ENCODE measurements at places on chromosomes 11 and 22.

DNA sequence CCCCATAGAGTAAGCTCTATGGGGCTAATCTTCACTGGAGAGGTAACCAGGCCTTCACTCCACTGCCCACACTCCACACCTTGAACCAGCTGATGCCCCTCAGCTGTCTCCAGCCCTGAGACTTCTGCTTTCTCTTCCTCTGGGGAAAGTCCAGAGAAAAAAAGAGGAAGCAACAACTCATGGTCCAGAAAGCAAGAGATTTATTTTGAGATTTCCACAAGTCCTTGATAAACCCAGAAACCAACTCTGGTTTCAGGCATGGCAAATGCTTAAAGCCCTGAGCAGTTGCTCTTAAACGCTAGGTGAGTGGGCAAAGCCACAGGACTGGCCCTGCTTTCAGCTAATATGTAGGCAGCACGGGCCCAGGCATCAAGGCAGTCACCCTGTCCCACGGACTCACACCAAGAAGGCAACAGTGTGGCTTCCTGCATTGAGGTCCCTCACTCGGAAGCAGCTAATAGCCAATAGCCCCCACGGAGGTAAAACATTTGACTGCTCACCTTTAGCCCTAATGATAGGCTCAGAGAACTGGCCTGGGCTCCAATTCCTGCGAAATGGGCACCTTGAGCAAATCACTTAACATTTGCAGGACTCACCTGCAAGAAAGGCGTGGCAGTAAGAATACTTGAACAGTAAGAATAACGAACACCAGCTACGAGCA, 4.3 kb downstream of the CYB561A3 start:
- DNase-seq: no peak

DNA sequence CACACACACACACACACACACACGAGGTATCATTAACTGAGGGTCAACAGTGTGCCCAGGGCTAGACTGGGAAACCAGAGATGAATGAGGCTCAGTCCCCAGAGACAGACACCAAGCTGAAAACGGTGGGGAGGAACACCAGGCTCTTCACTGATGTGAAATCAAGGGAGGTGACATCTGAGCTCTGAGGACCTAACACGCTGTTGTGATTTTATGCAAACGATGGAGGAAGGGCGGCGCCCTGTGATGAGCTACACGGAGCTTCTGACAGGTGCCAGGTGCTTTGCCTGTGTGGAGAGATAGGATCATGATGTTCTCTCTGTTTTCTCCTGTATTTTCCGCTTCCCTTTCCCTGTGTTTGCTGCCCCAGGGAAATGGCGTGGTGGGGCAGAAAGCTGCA, 6.5 kb upstream of the CYB5R3 start:
- no peak for DNase-seq

DNA sequence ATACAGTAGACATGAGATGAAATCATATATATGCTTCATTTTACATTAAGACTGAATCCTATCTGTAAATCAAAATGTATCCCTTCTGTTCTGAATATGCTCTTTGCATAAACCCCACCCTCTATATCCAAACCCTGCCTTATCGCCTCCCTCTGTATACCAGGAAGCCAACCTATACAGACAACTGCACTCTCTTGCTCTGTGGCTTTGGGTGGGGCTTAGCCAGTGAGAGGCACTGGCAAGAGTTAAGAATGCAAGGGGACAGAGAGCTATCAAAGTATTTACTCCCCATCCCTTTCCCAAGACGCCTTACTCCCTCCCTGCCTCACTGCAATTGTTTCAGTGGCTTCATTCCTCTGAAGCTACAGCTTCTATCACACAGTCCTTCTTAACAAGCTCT, 309.8 kb downstream of the TTC28 start:
- no peak for DNase-seq

GRCh38 chr22:33440756-33441155, 382.6 kb upstream of the SYN3 start:
- no peak for DNase-seq

DNA sequence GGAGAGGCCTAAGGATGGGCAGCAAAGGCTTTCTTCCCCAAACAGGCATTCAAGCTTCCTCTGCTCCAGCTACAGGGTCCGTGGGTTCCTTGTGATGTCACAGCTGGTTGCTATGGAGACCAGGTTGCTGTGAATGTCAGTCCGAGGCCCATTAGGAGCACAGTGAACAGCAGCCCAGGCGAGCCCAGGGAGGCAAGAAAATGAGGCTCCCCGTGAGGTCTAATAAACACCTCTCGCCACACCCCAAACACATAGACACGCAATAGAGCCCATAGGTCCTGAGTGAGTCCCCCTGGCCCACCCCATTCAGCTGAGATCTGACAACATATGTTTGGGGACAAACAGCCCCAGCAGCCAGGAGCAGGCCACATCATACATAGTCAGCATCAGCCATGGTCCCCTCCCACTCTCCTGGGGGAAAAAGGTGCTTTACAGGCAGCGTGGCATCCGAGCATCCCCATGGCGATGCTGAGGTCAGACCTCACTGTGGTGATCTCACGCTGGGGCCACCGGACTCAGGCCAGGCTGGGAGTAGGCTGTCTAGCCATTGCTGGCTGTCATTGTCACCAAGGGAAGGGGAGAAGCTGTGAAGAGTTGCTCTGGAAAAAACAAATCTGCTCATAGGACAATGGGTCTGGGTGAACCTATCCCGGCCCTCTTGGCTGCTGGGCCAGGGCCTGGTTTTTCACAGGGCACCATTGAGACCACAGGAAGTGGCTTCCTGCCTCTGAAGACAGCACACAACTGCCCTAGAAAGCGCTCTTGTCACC, 23.1 kb upstream of the TP53I11 start:
- DNase-seq: no peak

GRCh38 chr22:37312549-37313183, 30.4 kb downstream of the CYTH4 start:
- no peak for DNase-seq

GRCh38 chr11:114616516-114616915, 20.9 kb upstream of the NXPE4 start:
- DNase-seq: no peak

GRCh38 chr11:47986742-47987141, 6.4 kb downstream of the PTPRJ start:
- DNase-seq: no peak

DNA sequence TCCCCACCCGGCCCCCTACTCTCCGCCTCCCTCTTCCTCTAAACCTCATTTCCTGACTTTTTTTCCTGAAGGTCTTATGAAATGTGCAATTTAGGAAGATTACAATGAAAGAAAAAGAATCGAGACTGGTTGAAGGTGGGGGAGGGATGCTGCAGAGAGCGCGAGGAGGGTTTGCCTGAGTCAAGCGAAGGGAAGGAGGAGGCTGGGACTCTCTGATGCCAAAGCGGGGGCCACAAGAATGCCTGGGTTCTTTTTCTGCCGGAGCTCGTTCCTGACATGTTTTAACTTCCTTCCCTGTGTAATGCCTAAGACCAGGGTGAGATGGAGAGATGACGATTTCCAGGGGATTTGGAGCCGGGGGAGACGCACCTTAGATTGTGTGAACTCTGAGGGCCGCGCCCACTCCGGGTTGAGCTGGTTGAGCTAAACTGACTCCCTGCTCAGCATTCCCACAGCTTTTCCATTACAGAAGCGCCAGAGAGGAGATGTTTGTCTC, 270.5 kb upstream of the SORL1-AS1 start:
- no peak for DNase-seq

DNA sequence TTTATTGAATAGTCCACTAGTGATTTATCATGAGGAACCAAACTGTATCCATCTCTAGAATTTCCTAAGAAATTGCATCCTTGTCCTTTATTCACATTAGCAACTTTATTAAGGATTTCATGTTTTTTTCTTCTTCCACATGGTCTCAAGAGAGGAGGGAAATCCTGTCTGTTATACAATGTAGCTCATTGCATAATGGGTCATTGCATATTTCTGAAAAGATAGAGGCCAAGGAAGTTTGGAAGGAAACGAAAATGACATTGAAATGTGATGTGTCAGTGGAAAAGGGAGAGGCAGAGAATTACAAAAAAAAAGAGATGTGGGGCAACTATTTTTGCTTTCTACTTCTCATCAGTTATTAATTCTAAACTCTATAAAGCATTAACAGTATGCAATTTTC, 353.1 kb downstream of the METTL15 start:
- DNase-seq: no peak

DNA sequence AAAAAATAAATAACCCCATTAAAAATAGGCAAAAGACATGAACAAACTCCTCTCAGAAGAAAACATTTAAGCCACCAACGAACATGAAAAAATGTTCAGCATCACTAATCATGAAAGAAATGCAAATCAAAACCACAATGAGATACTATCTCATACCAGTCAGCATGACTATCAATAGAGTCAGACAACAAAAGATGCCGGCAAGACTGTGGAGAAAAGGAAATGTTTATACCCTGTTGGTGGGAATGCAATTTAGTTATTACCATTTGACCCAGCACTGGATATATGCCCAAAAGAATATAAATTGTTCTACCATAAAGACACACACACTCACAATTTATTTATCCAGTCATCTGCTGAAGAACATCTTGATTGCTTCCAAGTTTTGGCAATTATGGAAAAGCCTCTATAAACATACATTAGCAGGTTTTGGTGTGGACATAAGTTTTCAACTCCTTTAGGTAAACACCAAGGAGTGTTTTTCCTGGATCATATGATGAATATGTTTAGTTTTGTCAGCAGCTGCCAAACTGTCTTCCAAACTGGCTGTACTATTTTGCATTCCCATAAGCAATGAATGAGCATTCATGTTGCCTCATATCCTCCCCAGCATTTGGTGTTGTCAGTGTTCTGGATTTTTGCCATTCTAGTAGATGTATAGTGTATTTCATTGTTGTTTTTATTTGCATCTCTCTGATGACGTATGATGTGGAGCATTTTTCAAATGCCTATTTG, 28.0 kb downstream of the OR8D1 start:
- no peak for DNase-seq

DNA sequence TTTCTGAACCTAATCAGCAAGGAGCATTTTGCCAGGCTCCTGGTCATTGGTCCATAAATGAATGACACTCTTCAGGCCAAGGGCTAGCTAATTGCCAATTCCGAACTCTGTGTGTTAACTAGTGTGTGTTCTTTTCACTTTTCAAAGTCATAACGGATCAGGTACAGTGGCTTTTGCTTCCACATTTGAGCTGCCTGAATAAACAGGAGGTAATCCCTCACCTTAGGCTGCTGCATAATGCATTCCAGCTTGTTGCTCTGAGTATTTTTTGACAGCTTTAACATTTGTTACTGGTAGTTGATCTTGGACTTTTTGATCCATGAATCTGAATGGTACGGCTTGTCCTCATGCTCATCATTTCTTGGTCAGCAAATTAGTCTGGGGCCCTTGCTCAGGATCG, 485.1 kb downstream of the CNTN5 start:
- DNase-seq: no peak

- DNase-seq: no peak
Measured at GRCh38 chr11:112392904-112393303, 132.2 kb upstream of the PLET1 start.

DNA sequence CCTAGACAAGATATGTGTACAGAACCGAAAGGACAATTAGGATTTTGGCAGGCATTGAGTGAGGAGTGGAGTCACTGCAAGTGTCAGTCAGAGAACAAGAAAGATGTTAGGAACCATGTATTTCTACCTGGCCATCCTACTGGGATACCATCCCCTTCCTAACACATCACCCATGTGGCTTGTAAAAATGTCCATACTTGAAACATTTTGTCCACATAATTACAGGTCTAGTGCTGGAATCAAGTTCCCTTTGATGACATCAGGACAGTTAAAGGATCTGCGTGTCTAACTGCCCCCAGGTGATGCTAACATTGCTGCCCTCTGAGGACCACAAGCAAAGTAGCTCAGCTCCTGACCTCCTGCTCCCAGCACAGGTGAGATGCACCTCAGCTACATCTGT, 31.9 kb upstream of the GGTLC2 start:
- DNase-seq: no peak

DNA sequence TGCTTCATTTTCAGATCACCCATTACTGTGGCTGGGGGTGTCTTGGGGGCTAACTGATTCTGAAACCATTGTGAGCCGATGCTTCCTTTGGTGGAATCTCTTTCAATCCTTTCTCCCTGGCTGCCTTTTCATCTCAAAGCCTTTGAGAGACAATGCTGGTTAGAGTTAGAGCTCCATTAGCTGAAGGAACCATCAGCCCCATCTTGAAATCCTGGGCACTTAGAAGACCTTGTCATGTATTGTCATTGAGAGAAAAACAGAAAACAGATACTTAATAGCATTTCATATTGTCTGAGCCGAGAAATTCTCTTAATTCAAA, 6.7 kb downstream of the TEAD1 start:
- DNase-seq: no peak

GRCh38 chr22:30210235-30210909, 36.2 kb downstream of the LIF start:
- DNase-seq: no peak

GRCh38 chr11:102580185-102580951, 44.8 kb downstream of the MMP20 start:
- no peak for DNase-seq

DNA sequence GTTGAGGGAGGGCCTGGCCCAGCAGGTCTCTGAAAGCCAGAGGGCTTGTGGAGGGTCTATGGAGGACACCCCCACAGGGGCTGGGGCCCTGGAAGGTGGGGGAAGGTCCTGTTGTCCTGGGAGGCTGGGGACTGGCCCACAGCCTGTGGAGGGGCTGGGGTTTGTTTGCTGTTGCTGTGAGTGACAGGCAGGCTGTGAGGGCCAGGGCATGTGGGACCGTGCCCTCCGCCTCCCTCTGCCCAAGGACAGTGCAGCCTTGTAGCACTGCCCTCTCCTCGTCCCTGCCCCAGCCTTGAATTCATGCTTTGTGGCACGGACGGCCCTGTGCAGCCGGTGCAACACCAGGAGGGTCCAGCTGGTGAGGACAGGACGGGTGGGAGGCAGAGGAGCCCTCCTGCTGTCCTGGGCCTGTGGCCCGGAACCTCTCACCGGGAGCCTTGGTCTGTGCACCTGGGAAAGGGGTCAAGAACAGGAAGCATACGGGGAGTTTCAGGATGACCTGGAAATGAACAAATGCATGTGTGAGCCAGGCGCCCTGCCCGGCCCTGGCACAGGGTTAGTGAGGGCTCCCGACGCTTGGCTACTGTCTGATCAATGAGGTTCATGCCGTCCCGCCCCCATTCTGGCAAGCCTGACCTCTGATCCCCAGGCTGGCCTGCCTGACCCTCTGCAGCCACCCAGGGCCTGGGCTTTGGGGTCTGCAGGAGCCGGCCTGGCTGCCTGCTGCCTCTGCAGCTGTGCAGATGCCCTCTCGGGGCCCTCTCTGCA, 37.4 kb upstream of the PRODH start:
- DNase-seq: no peak

DNA sequence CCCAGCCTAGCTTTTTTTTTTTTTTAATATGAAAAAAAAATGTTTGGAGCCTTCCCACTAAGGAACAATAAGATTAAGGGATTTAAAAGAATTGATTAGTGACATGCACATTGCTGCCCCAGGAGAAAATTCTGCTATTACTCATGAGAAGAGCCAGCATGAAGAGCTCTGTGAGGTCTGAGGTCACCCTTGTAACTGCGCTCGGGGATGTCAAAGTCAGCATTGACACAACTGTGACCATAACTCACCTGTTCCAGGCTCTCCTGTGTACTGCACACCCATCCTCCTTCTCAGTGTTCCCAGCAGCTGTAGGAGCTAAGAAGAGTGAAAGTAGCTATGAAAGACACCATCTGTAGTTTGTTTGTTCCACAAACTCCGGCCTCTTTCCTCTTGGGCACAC, 109.8 kb upstream of the FGF3 start:
- DNase-seq: no peak

- no peak for DNase-seq
Measured at GRCh38 chr22:25569983-25570382, 5.5 kb downstream of the GRK3 start.
